Upper lobe of right lung (tissue), 1 donor: ENCODE measurements at places on chromosomes 3 and 15. TPM values are rescaled to one million over a fixed set of nuclear protein-coding genes. Genes with fewer than 3 reads are reported as not detected.

TTLL13 gene
- total RNA-seq, result not detected

TUSC7 gene
- not detected for total RNA-seq

DNA sequence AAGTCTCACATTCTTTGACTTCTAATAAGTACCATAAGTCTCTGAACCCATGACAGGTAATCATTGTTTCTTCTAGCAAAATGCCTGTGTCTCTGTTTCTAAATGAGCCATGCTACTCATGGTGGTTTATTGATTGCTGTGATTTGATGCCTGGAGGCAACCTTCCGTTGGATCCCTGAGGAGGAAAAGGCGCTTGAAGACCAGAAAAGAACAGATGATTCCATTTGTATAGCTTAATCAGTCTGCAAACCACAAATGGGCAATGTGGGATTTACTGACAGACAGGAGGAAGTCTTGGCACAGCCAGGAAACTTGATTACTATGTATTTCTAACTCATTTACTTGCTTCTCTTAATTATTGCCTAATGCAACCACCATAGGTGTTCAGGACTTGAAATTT, 103.1 kb upstream of the MRPL3 start:
- no peak overlapping the region for H3K4me3 ChIP-seq
- no peaks in the 10 kb centered on the region for H3K4me1 ChIP-seq
- no peaks in the 10 kb centered on the region for H3K27me3 ChIP-seq
- no peak for DNase-seq

DNA sequence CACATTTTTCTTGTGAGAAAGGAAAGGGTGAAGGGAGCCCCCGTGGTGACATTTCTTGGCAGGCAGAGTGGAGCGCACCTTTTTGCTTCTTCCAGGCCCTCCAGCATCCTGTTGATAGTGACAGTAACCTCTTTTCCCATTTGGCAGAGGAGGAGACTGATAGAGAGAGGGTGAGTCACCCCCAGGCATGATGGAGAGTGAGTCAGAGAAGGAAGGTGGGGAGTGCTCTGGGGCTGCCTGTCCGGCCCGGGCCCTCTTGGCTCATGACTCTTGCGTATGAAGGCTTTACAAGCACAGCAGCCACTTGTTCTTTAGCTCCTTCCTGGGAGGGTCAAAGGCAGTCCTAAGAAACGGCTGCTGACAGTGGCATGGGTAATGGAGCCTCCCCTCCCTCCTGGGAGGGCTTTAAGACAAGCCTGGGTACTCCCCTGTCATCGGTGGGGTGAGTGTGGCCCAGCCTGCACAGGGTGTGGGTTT, 16.0 kb downstream of the ANKRD63 start:
- H3K36me3 ChIP-seq, result no peaks in the 10 kb centered on the region
- no peaks in the 10 kb centered on the region for H3K4me1 ChIP-seq
- DNase-seq, result peak; percentile 82
- no peak overlapping the region for H3K27ac ChIP-seq

DNA sequence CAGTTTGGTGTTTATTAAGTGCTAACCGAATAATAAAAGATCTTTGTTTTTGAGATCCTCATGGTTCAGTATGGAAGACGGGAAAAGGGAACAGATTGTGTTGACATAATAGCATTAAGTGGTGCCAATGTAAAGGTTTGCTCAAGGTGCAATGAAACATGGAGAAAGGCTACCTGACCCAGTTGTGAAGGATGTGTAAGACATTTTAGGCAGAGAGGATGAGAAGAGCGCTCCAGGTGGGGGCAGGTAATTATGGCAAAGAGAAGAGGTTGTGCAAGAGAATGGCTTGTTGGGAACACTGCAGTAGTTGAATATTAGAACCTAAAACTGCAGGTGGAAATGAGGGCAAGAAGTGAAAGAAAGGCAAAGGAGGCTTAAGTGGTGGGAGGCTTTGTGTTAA, 140.8 kb downstream of the DIPK2A start:
- H3K27me3 ChIP-seq, result no peaks in the 10 kb centered on the region
- no peaks in the 10 kb centered on the region for H3K36me3 ChIP-seq
- H3K4me3 ChIP-seq, result no peak overlapping the region
- H3K4me1 ChIP-seq, result no peaks in the 10 kb centered on the region
- H3K27ac ChIP-seq, result no peak overlapping the region
